ENCODE measurements at places on chromosomes 2 and 18.

DNA sequence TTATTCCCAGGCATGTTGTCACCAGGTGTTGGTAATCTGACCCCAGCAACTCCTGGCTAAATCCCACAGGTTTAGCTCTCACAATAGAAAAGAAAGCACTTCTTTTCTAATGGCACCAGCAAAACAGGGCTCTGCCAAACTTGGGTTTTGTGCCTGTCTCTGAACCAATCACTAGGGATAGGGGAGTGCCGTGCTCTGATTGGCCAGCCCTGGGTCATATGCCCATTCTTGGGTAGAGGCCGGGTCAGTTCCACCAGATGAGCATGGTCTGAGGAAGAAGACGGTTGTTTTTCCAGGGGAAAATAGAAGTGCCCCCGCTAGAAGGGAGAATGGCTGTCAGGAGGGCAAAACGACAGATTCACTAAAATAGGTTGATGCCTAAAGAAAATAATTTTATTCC lies 14.7 kb downstream of the CDK15 start:
- no peak for DNase-seq

DNA sequence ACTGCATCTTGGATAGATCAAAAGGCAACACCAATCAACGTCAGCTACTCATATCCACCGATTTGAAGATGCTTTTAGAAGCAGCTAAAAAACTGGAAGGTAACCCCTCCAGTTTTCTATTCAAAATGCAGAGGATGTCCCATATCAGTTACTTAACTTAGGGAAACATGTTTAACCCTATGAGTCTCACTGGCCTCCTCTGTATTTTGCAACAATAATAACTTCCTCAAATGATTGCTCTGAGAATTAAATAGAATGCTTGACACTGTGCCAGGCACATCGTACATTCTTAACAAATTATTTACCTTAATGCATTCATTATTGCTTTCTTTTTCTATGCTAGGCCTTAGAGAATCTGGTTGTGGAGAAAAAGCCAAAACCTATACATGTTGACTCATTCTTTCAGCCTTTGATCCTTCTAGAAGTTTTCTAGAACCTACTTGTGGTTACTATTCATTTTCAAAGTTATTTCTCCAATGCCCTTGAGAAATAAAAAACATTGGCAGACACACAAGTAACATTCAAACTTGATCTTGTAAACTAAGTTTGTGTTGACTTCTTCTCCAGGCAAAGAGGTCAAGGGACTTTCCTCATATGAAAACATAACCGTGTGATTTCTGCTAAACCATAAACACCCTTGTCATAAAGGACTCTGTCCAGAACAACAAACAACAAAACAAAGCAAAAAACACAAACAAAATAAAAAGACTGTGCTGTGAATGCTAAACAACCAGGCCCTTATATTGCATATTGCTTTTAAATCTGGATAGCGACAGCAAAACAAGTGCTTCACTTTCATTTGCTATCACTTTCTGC lies 4.6 kb downstream of the DOCK10 start:
- no peak for DNase-seq

DNA sequence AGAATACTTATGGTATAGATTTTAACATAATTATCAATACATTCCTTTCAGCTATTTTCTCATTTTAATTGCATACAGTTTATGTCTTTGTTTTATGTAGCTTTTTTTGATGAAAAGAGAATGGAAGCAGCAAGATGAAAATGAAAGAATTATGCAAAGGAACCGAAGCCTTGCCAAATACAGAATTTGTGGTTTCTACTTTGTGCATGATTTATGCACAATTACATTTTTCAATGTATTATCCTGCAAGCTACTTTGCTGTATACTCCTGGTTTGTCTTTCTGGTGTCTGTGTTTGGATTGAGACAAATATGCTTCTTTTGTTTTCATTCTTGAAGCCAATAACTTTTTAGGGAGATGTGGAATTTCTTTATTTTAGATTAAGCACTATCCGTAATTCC lies 1642.6 kb upstream of the CELF4 start:
- DNase-seq = no peak

GRCh38 chr2:83471655-83472054 lies 987.4 kb downstream of the SUCLG1 start:
- DNase-seq = no peak

DNA sequence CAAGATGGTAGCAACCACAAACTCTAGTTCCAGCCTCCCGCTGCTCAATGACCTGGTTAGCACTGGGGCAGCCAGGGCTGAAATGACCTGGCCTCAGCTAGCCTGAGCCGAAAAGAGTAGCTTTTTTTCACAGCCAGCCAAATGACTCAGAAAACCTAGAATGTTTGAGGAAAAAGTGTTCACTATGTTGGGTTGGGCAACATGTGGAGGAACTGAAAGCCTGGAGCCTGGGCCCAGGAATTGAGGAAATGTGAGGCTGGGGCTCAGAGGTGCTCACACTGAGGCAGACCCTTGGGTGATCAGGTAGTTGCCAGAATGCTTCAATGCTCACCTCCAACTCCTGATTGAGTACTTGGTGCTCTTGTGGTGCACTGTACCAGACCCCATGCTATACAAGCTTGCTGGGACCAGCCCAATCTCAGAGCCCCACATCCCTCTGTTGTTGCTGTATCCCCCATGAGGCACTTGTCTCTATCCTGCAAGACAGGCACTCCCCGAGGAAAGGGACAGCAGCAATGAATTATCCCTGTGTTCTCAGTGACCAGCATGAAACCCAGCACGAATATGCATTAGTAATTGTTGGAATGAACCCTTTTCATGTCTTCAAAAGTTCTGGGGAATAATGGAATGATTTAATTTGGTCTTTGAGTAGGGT lies 116.2 kb downstream of the USP34 start:
- no peak for DNase-seq

GRCh38 chr2:169892951-169893350 lies 65.7 kb downstream of the UBR3 start:
- DNase-seq = no peak

DNA sequence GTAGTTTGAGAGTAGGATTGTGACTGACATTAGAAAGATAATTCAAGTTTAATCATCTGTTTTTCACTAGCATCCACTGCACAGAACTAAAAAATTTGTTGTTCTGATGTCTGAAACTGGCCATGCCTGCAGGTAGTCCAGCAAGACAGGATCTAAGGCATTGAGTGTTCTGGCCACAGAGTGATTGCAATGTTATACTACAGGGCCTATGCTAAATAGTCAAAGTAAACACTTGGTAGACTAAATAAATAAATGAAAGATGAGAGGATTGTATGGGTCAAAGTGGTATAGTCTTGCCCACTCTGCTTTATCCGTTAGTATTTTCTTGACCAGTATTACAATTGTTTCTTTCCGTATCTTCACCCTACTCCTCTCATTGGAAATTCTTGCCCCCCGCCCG lies 27.6 kb upstream of the FANCL start:
- DNase-seq = no peak

DNA sequence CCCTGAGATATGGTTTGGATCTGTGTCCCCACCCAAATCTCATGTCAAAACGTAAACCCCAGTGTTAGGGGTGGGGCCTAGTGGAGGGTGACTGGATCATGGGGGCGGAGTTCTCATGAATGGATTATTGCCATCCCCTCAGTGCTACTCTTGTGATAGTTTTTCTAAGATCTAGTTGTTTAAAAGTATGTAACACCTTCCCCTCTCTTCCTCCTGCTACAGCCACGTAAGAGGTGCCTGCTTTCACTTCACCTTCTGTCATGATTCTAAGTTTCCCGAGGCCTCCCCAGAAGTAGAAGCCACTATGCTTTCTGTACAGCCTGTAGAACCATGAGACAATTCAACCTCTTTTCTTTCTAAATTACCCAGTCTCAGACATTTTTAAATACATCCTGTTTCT lies 16.9 kb downstream of the PUM2 start:
- DNase-seq = peak; percentile 12

- DNase-seq = peak; percentile 29
These were observed 104.4 kb downstream of the DOCK10 start for GRCh38 chr2:224937887-224938286.

- DNase-seq = no peak
These were observed 50.2 kb downstream of the VWA3B start for GRCh38 chr2:98137196-98137595.

DNA sequence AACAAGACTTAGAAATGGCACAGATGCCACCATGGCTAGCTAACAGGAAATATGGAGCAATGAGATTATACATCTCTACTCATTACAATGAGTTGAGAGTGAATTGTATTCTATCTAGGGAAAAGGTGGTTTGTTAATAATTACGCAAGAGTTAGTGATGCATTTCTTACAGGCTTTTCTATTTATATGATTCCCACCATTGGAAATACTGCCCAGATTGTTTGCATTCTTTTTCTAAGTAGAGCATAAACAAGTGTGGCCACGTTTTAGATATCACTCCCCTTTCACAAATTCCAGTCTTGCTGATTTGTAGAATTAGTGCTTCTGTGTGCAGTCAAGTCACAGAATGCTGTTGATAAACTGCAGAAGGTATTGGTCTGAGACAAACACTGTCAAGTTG lies 56.6 kb downstream of the ZNF804A start:
- DNase-seq = no peak

DNA sequence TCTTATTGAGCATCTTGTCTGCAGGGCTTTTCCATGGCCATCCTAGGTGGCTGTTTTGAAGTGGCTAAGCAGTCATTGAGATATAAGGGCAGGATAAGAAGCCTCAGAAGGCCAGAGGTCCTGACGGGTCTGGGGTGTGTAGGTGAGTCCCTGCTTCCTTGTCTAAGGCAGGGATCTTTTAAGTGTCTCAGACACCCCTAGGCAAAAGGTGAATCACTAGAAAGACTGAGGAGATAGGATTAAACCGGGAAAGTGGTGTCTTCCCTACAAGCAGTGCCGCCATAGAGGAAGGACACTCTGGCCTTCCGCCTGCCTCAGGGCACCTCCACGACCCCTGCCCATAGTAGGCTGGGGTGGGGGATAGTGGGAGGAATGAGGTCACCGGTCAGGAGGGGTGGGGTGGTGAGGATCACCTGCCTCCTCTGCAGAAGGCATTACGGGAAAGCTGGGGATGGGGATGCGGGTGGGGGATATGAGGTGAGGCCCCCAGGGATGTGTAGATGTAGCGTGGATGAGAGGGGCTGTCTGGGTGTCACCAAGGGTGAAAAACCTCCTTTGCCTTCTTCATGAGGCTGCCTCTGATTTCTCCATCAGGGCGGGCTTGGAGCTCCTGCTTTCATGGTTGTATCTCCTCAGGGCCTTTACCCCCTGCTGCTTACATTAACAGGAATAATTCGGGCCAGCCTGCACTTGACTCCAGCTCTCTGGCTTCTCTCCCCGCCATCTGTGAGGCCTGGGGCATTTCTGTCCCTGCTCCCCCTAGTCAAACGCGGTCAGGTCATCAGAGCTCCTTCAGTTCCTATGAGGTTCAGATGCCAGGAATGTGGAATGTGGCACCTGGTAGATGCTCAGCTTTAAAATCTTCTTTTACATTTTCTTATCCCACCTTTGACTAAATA lies 244.0 kb downstream of the DYSF start:
- no peak for DNase-seq

DNA sequence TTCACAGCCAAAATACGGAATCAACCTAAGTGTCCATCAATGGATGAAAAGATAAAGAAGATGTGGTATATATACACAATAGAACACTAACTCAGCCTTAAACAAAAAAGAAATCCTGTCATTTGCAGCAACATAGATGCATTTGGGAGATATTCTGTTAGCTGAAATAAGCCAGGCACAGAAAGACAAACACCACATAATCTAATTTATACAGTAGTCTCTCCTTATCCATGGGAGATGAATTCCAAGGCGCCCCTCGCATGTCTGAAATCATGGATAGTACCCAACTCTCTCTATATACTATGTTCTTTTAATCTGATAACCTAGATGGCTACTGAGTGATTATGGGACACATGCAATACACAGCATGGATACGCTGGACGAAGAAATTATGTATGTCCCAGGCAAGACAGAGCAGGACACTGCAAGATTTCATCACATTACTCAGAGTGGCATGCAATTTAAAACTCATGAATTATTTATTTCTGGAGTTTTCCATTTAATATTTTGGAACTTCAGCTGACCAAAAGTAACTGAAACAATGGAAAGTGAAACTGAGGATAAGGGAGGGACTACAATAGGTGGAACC lies 39.5 kb downstream of the ORC4 start:
- DNase-seq = no peak

GRCh38 chr2:157061799-157062198 lies 195.7 kb upstream of the GALNT5 start:
- DNase-seq = no peak

GRCh38 chr2:152250421-152251100 lies 75.0 kb upstream of the STAM2 start:
- no peak for DNase-seq

GRCh38 chr2:204670756-204671155 lies 125.5 kb downstream of the PARD3B start:
- DNase-seq = no peak

- DNase-seq = no peak
These were observed 102.9 kb upstream of the TGFA start for GRCh38 chr2:70656421-70657010.

- no peak for DNase-seq
These were observed 3.9 kb upstream of the DSEL start for GRCh38 chr18:67520351-67520921.

- DNase-seq = no peak
These were observed 11.6 kb upstream of the PSD4 start for GRCh38 chr2:113162173-113162572.

GRCh38 chr18:79792096-79792987 lies 5.4 kb upstream of the KCNG2 start:
- no peak for DNase-seq

DNA sequence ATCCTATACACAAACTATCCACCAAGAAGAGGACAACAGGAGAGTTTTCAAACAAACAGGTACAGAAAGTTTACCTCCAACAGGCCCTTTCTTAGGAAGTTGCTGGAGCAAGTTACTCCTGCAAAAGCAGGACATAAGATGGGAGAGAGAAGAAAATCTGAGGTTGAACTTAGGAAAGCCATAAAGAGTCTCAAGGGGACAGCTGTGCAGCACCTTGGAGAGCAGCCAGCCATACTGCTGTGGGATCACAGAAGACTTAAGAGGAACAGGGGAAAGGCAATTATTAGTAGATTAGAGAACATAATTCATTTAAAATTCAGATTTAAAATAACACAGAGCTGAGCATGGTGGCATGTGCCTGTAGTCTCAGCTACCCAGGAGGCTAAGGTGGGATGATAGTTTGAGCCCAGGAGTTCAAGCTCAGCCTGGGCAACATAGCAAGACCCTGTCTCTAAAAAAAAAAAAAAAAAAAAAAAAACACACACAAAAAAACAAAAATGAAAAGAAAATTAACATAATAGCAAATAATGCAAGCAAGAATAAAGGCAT lies 148.1 kb upstream of the SIX3 start:
- DNase-seq = no peak

DNA sequence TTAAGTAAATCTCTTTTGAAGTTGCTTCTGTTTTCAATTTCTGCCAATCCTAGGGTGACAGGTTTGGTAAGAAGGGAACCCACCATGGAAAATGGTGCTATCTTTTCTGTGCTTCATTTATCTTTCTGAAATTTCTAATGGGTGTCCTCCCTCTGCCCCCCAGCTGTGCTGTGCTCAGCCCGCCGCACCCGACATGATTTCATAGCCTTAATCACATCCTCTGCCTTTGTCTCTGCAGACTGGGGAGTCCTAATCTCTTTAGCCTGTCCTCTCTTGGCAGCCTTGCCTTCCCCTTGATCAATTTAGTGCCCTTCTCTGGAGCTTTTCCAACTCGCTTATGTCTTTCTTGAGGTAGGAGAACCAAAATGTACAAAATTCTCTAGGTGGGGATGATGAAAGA lies 49.3 kb downstream of the DNMT3A start:
- no peak for DNase-seq

Data from natural killer cell (primary cell).